Trophoblast cell (in vitro differentiated cells and primary cell): ENCODE measurements at places on chromosomes 1 and 21.
A peak's percentile ranks its signal among the peaks of the same experiment; 100 is the strongest.

DNA sequence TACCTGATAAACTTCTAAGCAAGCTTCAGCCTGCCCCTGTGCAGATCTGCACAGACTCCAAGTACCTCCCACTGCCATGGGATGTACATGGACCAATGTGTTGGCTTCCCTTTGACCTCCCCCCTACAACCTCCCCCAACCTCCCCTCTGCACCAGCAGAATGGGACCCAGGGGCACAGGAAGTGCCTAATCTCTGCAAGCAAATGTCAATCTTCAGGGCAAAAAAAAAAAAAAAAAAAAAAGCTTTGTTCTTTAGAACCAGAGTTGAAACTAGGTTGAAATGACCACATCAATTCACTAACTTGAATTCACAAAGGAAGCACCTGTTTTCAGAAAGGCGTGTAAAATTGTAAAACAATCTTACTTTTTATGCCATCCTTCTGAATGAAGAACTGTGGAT lies 53.9 kb upstream of the TIAM1 start:
- no peak for DNase-seq

- no peak for DNase-seq
Observed at GRCh38 chr1:35727434-35728040, 8.9 kb upstream of the C1orf216 start.

GRCh38 chr1:52554756-52555155 lies 1.9 kb upstream of the TUT4 start:
- DNase-seq: no peak

GRCh38 chr1:44089371-44090048 lies 29.1 kb upstream of the KLF17 start:
- peak; percentile 66 for DNase-seq

DNA sequence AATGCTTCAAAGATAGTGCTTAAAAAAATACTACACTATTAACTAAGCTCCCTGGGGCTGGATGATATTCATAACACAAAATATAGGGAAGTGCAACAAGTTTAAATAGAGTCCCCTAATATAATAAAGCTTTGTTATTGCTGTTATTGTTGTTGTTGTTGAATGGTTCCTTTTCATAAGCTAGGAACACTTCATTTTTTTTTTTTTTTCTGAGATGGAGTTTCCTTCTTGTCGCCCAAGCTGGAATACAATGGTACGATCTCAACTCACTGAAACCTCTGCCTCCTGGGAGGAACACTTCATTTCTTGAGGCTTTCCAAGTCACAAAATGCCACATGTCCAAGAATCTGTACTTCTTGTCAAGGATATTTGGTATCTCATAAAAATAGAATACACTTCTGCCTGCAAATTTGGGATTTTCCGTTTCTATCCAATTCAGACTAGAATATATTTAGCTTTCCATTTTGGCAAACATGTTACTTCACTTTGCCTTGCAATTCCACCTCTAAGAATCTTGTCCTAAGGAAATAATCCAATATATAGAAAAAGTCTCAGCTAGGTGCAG lies 21.1 kb downstream of the WDR47 start:
- DNase-seq: no peak

DNA sequence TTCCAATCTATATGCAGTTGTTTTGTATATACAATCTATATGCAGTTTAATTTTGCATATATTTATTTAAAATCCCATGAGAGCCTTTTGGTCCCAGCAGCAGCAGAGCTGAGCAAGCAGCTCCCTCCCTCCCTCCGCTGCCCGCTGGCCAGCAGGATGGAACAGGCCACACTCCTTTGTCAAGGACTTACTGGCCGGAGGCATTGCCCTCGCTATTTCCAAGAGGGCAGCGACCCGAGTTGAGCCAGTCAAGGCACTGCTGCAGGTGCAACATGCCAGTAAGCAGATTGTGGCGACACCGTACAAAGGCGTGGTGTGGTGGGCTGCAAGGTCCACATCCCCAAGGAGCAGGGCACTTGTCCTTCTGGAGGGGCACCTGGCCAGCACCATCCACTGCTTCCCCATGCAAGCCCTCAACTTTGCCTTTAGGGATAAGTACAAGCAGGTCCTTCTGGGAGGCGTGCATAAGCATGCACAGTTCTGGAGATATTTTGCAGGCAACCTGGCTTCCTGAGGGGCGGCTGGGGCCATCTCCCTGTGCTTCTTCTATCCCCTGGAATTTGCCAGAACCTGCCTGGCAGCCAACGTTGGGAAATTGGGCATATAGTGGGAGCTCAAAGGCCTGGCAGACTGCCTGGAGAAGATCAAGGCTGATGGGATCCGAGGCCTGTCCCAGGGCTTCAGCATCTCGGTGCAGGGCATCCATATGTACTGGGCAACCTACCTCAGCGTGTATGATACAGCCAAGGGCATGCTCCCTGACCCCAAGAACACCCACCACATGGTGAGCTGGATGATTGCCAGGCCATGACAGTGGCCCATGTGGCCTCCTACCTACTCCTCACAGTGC lies 92.2 kb downstream of the OSBPL9 start:
- no peak for DNase-seq

DNA sequence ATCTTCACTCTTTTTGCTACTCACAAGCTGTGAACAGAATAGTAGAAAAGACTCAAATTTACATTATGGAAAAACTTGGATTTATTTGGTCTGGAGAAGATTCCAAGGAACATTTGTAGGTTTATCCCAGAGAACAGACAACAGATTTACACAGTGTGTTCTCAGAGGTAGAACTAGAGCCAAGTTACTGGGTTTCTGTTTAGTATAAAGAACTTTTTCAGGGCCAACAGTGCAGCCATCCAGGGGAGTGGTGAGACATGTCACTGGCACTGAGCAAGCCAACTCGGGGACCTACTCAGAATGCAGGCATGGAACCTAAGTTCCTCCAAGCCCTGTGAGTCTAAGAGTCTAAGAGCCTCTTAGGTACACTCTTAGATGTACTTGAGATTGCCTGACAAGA lies 142.6 kb downstream of the OMA1 start:
- DNase-seq: no peak

DNA sequence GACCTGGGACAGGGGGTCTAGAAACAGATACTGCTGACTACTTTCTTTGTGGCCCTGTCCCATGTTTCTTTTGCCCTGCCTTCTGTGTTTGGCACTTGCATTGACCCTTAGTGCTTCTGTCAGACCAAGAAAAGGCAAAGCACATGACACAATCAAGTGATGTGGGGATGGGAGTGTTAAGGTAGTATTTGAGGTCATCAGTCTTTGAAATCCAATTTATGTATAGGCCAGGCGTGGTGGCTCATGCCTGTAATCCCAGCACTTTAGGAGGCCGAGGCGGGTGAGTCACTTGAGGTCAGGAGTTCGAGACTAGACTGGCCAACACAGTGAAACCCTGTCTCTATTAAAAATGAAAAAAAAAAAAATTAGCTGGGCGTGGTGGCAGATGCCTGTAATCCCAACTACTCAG lies 26.0 kb downstream of the SERBP1 start:
- peak; percentile 7 for DNase-seq

DNA sequence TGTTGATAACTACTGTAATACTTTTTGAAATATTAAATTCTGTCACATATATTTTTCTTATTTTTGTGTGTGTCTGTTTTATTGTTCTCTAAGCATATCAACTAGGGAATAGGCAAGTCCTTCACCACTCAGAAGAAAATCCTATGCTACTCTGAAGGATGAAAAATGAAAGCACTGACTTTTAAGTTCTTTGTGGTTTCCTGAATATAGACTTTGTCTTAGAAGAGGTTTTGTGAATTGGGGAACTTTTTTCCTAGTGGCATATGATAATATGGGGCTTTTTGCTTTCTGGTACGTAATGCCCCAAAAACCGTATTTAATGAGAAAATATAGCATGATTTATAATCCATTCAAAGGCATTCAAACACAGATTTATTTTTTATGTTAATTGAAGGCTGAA lies 136.0 kb downstream of the SNX7 start:
- DNase-seq: no peak
